ENCODE measurements at places on chromosomes 2 and 18. TPM values are rescaled to one million over a fixed set of nuclear protein-coding genes. Genes with fewer than 3 reads are reported as not detected.

The CD8B2 gene
- not detected for total RNA-seq

The SCG2 gene
- 19.8 TPM for total RNA-seq

The C2orf66 gene
- not detected for total RNA-seq

The CRACDL gene
- 1.1 TPM for total RNA-seq

The DUSP19 gene
- 2.9 TPM for total RNA-seq

The MYL12A gene
- total RNA-seq, result 314 TPM

The COL5A2 gene
- 2.3 TPM for total RNA-seq

The XRCC5 gene
- total RNA-seq, result 424 TPM

The TEX44 gene
- total RNA-seq, result not detected

The SKOR2 gene
- not detected for total RNA-seq

The MDH1B gene
- total RNA-seq, result 3.7 TPM

The ASPRV1 gene
- total RNA-seq, result 1.1 TPM

The ITPRIPL1 gene
- 12.4 TPM for total RNA-seq

The HMSD gene
- total RNA-seq, result 5.3 TPM

The EML6 gene
- 6.6 TPM for total RNA-seq

The ADD2 gene
- 0.15 TPM for total RNA-seq

The SPIRE1 gene
- total RNA-seq, result 26.6 TPM

The LYPD6 gene
- 3.0 TPM for total RNA-seq

The WDR35 gene
- total RNA-seq, result 9.6 TPM

The MC4R gene
- total RNA-seq, result not detected
